ENCODE measurements at places on chromosomes 2 and 18.

- no peak for DNase-seq
Measured at GRCh38 chr18:49082714-49083688, 132.2 kb upstream of the SMAD7 start.

- no peak for DNase-seq
Measured at GRCh38 chr2:30504731-30505130, 57.7 kb downstream of the LCLAT1 start.

DNA sequence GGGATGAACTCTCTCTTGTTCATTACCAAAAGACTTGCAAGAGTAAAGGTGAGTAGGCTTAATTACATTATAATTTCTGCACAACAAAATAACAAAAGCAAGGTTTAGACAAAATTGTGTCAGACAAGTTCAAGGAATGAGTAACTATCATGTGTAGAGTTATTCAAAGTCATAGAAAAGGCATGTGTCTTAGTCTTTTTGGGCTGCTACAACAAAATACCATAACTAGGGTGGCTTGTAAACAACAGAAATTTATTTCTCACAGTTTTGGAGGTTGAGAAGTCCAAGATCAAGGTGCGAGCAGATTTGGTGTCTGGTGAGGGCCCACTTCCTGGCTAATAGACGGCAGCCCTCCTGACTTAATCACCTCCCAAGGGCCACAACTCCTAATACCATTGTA, 37.6 kb downstream of the IL1R2 start:
- no peak for DNase-seq

- DNase-seq: no peak
Measured at GRCh38 chr2:223587301-223587700, 14.9 kb downstream of the SCG2 start.

DNA sequence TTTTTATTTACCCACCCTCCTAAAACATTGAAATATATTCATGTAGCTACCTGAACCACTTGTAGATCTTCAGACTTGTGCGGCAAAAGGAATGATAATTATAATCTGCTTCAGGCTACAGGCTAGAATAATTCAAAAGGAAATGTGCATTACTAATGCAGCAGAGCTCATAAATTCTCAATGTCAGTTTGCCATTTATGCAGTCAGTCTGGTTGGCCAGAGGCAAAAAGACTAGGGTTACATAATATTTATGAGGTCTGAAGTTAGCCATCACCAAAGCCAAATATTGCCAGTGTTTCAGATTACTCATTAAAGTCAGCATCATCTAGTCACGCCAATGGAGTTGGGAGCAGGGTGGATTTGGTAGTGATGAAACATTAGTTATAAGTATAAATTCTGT, 38.9 kb downstream of the METAP1D start:
- no peak for DNase-seq

DNA sequence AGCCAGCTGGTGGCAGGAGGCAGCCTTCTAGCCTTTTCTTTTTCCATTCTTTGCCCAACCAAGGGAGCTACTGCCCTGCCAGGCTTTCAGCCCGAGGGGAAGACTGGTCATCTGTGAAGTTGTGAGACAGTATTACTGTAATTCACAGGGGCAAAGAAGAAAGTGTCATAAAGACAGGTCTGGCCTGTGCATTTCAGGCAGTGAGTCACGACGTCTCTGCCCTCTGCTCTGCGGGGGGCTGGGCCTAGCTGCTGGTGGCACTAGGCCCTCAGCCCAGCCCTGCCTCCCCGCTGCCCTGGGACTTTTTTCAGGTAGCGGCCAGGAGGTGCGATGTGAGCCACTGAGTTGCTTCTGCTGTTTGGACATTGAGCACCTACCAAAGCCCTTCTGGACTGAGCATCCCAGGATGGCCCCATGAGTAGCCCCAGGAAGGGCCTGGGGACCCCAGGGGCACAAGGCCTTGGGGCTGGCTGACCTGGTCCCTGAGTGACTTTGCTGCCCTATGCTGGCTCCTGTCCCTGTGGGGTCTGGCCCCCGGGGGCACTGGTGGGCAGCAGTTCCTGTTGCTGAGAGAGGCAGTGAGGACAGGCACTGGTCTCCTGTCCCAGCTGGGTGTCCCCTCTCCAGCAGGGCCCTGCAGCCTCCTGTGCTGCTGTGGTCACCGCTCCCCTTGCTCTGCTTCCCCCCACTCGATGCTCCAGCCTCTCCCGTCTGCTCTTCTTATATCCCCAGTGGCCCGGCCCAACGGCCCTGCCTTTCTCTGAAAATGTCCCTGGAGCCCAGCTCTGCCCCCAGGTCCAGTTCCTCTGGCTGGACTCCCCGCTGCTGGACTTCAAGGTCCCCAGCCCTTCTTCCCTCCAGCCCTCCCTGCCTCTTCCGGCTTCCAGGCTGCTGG, 7.0 kb downstream of the INHBB start:
- no peak for DNase-seq

GRCh38 chr2:154698721-154699574, 453 bp downstream of the KCNJ3 start:
- no peak for DNase-seq
